ENCODE measurements at places on chromosomes 7 and 10.

GRCh38 chr10:100894033-100894432 is 18.7 kb upstream of the SLF2 start:
- no peak for DNase-seq

DNA sequence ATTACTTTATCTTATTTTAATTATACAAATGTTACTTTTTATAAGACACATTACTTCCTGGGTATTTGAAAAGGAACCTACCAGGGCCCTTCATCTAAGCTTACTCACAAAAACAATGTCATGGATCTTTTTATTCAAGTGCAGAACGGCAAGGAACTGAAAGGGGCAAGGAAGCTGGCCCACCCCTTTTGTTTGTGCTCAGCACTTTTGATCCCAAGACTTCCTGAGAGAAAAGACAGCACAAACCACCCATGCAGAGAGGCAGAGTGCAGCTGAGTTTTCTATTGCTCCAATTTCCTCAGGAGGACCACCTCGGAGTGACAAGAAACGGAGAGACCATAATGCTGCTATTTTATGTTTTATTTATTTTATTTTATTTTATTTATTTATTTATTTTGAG is 232.0 kb upstream of the NRP1 start:
- no peak for DNase-seq

DNA sequence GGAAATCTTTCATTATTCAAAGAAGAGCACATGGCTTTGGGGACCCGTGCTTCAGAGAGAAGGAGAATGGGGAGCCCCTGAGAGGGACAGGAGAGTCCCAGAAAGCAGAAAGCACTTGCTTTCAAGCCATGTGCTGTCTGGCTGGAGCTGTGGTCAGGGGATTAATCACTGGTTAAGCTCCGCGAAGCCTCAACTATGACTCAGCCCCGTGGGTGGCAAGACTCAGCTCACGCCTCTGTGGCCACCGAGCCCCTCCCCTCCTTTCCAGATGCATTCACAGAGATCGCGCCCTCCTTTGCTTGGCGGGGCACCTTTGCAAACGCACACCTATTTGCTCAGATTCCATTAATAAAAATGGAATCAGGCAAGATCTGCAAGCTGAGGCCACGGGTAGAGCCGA is 202.9 kb upstream of the TCERG1L start:
- DNase-seq: no peak

DNA sequence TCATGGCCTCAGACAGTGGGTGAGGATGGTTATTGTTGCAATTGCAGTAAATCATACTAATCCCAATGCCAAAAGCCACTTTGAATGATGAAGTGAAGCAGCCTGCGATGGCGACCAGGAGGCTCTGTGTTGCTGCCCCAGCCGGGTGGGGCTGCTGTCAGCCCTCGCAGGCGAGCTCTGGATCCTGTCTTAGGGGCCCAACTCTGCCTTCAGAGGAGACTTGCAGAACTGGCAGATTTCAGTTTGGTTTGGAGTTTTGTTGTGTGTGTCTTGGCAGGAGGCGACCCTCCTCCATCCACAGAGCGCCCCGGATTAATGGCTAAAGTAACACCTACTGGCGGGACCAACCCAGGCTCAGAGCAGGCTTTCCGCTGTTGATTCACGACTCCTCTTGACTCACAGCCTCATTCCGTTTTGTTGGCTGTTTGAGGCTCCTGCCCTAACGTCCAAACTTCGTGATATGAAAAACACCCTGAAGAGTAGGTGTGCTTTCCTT is 67.9 kb upstream of the BMPER start:
- no peak for DNase-seq

All from stimulated activated CD4-positive, alpha-beta T cell treated with anti-CD3 and anti-CD28 coated beads, Interleukin-15, amount 100 ng/mL, for 1 hour (primary cell).